NCI-H1092 (cell line): ENCODE measurements at places on chromosomes 5 and 9.

- DNase-seq: no peak
Observed at GRCh38 chr5:168215646-168216045, 75.8 kb upstream of the WWC1 start.

- DNase-seq: no peak
Observed at GRCh38 chr5:43530648-43531047, 15.7 kb upstream of the C5orf34 start.

DNA sequence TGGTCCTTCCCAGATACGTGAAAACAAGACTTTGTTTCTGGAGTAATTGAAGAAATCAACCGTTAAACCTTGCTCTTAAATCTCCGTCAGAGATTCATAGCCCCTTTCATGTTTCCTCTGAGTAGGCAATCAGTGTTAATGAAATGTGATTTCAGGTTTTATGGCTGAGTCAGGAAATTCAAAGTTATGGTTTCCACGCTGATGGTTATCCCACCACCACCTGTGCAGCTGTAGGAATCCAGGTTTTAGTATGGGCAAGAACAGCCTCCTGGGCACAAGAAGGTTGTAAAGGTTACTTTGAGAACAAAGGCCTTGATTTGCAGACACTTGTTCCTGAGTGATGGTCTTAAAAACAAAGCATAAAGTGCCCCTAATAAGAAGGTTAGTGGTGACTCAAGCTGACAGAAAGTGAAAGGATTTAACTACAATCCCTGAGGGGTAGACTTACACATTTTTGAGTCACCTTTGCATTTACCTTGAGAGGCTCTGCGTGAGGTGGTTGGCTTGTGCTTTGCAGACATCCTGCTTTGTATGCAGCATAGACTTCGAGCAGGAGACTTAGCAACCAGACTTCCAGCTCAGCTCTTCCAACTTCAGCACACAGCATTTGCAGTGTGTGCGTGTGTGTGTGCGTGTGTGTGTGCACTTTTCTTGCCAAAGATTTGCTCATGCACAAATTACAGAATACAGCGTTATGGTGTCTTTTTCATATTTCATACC is 159.6 kb downstream of the TLE4 start:
- DNase-seq: no peak

DNA sequence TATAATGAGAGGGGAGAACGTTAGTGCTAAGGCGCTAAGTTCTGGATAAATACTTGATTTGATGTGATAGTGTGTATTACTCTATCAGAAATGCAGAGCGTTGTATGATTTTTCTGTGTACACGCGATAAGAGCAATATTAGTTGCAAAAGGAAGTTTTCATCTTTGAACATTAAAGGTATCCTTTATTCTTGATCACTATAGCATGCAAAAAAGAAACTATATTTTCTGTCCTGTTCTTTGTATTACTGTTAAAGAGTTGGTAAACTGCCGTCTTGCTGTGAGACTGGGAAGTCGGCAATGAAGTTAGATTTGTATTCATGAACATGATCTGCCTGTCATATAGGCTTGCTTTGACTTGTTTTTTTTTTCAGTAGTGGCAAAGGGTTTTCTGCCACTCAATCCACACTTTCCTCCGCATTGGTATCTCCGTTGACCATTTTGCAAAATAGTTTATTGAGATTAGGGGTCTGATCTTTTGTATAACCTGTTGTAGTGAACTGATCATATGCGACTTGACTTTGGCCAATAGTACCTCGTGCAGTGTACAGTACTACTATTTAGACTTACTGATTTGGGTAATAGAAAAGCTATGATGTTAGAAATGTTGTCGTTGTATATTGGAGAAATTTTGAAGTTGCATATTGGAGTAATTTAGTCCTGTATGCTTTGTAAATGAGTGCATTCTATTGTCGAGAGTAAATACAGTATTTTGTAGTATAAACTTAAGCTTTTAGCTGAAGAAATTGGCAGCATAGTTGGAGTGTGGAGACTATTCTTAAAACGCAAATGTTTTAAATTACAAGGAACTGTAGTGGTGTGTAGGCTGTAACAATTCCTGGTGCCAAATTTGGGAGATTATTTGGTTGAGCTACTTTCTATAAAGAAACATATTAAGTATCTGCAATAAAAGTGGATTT is 1.7 kb downstream of the DENND4C start:
- no peak for DNase-seq

DNA sequence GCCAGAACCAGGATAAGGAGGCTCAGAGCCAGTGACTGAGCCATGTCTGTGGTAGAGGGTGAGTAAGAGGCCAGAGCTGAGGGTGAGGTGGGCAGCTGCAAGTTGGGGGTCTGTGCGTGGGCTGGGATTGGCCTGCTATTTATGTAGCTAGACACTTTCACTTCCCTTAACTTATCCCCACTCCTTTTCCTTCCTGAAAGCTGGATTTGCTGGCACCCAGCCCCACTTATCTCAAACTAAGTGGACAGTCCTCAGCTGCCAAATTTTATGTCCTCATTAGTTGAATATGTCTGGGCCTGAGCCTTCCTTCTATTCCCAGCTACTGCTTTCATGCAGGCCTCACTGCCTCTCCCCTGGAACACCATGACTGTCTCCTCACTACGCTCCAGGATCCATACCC is at the start of gene CCL21:
Gene CCL21 (minus strand): TSS at position 114 of the 400 bp plus-strand sequence. CDS start 70 bp downstream, at position 44.
- DNase-seq: no peak

DNA sequence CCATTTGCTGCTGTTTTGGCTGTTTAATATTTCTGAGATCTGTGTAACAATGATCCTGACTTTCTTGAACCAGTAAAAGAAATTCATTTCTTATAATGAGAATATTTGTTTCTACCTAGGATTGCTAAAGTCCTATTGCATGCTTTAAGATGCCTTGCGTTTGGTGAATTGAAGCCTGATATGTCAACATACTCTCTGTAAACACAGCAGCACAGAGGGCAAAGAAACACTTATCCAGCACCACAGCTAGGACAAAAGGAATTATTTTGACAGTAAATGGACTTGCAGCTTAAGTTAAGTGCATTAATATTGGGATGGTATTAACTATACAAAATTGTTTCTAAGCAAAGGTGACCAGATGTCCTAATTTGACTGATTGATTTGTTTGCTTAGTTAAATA is 2031.2 kb upstream of the CDH6 start:
- DNase-seq: no peak

- no peak for DNase-seq
Observed at GRCh38 chr9:23464275-23464674, 361.8 kb downstream of the ELAVL2 start.

- no peak for DNase-seq
Observed at GRCh38 chr9:94773655-94774054, 47.2 kb downstream of the AOPEP start.

GRCh38 chr5:164336906-164337305 is 831.5 kb downstream of the MAT2B start:
- no peak for DNase-seq

DNA sequence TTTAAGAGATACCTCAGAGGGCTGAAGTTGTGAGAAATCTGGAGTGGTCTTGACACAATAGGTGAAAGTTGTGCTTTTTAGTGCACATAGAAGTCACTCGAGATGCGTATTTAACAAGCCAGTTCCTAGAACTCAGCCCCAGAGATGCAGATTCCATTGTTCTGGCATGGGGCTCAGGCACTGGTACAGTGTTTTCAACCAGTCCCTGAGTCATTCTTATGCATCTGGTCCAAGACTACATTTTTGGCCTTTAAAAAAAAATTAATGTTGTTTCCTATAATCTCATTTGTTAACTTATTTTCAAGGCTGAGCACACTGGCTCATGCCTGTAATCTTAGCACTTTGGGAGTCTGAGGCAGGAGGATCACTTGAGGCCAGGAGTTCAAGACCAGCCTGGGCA is 29.6 kb downstream of the PTTG1 start:
- DNase-seq: no peak

DNA sequence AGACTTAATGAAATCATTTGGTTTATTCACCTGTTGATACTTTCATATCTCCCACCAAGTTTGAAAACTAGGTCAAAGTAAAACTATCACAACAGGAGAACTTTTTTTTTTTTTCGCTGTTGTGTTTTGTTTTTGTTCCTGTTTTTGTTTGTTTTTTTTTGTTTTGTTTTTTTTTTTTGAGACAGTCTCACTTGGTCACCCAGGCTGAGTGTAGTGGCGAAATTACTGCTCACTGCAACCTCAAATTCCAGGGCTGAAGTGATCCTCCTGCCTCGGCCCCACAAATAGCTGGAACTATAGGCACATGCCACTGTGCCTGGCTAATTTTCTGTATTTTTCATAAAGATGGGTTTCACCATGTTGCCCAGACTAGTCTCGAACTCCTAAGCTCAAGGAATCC is 49.3 kb downstream of the MLLT3 start:
- DNase-seq: no peak

- DNase-seq: no peak
Observed at GRCh38 chr5:42872865-42873264, 61.2 kb upstream of the SELENOP start.

DNA sequence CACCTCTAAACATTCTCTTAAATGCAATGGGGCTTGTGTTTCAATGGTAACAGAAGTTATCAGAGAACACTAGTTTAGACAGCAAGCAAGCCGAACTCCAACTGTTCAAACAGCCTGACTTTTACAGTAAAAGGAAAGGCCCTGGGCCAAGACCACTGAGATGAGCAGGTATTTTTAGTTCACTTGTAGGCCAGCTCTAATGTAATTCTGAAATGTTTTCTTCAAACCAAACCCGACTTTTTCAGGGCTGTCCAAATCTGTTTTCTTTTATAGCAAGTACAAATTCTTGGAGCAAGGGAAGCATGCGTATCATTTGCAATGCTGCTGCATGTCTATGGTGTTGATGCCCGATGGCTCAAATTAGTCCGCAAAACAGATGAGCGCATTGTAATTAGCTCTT is 192.9 kb downstream of the SLF1 start:
- DNase-seq: no peak

DNA sequence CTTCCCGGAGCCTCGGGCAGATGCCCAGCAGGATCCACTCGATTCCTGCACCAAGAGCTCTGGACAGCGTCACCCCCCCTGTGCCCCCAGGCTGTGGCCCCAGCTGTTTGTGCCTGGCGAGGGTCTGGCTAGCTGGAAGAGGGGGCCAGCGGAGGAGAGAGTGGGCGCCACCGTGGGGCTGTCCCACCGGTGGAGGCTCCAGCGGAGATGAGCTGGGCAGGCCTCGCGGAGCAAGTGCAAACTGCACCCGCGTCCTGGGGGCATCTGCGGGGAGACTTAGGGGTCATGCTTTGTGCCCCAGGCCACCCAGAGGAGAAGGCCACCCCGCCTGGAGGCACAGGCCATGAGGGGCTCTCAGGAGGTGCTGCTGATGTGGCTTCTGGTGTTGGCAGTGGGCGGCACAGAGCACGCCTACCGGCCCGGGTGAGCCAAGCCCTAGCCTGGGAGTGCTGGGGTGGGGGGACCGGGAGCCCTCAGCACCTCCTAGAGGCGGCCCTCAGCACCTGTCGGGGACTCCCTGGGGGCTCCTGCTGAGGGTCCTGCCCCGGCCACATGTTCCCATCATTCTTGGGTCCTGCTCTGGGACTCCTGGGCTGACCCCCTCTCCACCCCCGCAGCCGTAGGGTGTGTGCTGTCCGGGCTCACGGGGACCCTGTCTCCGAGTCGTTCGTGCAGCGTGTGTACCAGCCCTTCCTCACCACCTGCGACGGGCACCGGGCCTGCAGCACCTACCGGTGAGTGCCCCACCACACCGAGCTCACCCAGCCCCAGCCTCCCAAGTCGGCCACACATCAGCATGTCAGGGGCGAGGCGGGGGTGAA is 5.4 kb downstream of the EGFL7 start:
- DNase-seq: no peak

DNA sequence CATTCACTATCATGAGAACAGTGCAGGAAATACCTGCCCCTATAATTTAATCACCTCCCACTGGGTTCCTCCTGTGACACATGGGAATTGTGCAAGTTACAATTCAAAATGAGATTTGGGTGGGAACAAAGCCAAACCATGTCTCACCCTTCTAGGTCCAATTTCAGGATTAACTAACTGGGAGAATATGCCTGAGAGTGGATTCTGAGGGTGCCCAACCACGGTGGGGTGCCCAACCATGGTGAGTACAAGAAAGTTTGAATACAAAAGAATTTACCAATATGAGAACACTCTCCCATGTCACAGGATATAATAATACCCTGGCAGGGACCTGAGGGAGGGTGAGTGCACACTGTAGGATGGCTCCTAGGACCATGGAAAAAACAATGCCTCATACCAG is 17.2 kb upstream of the GDA start:
- DNase-seq: no peak

- DNase-seq: no peak
Observed at GRCh38 chr5:643351-643801, 31.2 kb downstream of the CEP72 start.

- DNase-seq: no peak
Observed at GRCh38 chr5:40669606-40670390, 9.9 kb upstream of the PTGER4 start.

DNA sequence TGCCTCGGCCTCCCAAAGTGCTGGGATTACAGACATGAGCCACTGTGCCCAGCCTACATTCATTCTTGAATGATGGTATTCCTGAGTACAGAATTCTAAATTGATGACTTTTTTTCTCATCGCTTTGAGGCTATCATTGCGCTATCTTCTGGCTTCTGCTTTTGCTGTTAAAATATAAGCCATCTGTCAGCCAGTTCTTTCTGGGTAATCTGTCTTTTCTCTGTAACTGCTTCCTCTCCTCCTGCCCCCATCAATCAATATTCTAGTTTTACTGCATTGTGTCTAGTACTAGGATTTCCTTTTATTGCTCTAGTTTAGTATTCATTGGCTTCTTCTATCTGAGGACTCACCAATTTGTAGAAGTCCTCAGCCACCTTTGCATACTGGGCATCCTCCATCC is 89.0 kb downstream of the PLPP1 start:
- no peak for DNase-seq

- DNase-seq: peak; percentile 22
Observed at GRCh38 chr5:20113031-20113715, 125.2 kb upstream of the CDH18 start.

- peak; percentile 92 for DNase-seq
Observed at GRCh38 chr9:34430843-34431437, 27.4 kb downstream of the FAM219A start.

DNA sequence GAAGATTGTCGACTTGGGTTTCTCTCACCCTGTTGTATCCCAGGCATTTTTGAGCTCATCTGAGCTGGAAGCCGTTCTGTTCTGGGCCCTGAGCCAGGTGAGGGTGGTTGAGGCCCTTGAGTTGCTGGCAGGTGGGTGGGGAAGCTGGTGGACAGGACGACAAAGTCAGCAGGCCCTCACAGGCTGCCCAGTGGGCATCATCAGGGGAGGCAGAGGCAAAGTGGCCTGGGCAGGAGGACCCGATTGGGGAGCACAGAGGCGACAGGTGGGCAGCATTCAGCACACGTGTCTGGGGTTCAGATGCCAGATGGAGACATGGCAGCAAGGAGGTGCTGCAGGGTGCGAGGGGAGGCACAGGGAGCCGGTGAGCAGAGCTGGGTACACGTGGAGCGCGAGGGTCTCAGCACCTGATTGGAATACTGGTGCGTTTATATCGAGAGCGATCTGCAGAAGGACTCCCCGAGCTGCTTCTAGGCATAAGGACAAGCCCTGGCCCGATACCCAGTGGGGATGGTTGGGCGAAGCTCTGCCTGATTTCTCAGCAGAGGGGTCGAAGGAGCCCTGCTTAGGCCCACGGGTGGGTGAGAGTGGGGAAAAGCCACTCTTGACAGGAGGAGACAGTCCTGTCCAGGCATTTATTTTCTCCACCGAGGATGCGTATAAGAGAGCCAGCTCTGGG is 49.0 kb upstream of the SUSD3 start:
- peak; percentile 54 for DNase-seq
